Germinal center (tissue), 1 donor: ENCODE measurements at places on chromosomes 12 and 14.

DNA sequence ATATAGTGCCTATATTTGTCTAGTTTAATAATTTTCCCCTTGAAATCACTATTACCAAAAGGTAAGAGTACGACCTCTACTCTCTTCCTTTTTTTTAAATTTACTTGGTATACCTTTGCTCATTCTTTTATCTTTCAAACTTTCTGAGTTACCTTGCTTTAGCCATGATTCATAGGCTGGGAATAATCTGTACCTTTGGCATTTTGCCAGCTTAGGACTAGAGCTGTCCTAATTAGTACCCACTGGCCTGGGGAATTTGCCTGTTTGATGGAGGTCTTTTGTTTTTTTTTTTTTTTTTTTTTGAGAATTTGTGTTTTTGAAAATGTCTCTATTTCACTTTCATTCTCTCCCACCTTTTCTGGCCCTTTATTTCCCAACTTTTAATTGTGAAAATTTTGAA, 8.7 kb upstream of the SLC4A8 start:
- DNase-seq = no peak

- DNase-seq = peak; percentile 53
Measured at GRCh38 chr12:113424915-113425823, 3.0 kb downstream of the SDSL start.

GRCh38 chr14:50714450-50715073, 46.5 kb upstream of the SAV1 start:
- DNase-seq = peak; percentile 53

GRCh38 chr14:77036484-77037214, 8.1 kb upstream of the IRF2BPL start:
- no peak for DNase-seq

GRCh38 chr12:100127766-100128511, 14.7 kb downstream of the BLTP3B start:
- no peak for DNase-seq

- no peak for DNase-seq
Measured at GRCh38 chr12:108418164-108418890, 79.2 kb upstream of the CMKLR1 start.

DNA sequence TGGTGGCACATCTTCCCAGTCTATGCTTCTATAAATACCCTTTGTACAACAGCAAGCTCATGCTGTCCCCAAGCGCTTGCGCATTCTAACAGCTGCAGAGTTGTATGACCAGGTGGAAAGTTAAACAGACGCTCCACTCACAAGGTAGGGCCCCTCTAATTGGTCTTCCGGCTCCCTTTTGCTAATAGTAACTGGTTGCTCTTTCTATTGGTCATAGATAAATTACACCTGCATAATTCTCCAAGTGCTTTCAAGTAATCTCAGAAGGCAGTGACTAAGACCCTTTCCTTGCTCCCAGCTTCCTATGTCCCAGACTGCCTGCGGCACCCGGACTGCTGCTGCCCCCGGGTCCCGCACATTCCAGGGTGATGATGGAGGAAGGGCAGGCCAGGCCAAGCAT, 6.1 kb upstream of the TSPAN9 start:
- DNase-seq = no peak

- DNase-seq = no peak
Measured at GRCh38 chr14:101973356-101973755, 9.0 kb downstream of the DYNC1H1 start.

DNA sequence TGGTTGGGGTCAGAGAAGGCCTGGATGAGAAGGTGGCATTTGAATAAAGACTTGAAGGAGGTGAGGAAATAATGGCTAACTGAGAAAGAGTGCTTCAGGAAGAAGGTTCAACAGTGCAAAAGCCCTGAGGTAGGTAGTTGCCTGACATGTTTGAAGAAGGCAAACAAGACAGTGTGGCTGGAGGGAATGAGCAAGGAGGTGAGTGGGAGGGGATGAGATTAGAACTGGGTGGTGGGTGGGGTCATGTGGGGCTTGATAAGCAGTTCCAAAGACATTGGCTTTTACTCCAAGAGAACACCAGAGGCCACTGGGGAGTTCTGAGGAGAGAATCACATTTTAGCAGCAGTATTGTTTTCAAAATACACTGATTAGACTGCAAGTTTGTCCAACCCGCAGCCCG, 50.5 kb downstream of the HSPB8 start:
- DNase-seq = no peak

GRCh38 chr12:124557518-124558223, 9.7 kb downstream of the NCOR2 start:
- no peak for DNase-seq

- no peak for DNase-seq
Measured at GRCh38 chr12:84315926-84316325, 596.7 kb downstream of the SLC6A15 start.

DNA sequence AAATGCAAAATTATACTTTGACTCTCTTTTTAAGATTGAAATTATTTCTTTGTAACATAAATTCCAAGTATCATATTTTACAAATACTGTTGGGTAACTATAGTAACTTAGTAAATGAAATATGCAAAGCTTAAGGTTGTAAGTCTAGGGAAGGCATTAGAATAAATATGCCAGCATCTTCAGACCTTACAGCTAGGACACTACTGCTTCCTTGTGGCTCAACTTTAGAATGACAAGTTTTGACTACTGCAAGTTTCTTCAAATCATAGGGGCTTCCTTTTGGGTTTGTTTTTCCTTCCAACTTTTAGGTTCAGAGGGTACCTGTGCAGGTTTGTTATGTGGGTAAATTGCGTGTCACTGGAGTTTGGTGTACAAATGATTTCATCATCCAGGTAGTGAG, 17.7 kb upstream of the ANP32D start:
- peak; percentile 6 for DNase-seq

- DNase-seq = no peak
Measured at GRCh38 chr12:108515916-108516315, 839 bp downstream of the FICD start.

- no peak for DNase-seq
Measured at GRCh38 chr12:57258977-57259970, 8.3 kb upstream of the STAC3 start.

GRCh38 chr12:12266873-12267741, at the start of gene LRP6:
Gene LRP6 (minus strand): TSS chr12:12267044. CDS start chr12:12266735, 309 bp downstream.
- peak; percentile 83 for DNase-seq

DNA sequence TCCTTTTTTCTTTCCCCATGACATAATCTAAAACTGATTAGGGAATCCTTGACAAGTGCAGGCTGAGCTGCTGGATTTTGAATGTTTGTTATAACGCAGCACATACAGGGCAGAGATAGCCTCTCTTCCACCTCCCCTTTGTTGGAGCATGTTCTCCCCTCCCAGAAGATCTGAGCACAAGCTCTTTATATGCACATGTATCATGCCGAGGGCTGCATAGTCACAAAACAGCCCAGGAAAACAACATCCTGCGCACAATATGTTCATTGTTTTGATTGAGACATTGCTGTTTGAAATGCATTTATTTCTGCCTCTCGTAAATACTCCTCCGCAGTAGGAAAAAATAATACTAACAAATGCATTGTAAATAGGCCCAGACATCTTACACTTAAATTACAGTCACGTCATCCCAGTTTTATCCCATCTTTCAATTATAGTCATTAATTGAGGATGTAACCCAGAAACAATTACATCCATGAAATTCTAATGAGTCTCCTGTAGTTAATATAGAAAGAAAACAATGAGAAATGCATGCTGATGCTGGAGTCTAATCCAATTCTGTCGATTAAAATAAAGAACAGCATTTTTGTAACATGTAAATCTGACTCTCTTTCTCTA, 401.8 kb downstream of the BTG1 start:
- DNase-seq = no peak

DNA sequence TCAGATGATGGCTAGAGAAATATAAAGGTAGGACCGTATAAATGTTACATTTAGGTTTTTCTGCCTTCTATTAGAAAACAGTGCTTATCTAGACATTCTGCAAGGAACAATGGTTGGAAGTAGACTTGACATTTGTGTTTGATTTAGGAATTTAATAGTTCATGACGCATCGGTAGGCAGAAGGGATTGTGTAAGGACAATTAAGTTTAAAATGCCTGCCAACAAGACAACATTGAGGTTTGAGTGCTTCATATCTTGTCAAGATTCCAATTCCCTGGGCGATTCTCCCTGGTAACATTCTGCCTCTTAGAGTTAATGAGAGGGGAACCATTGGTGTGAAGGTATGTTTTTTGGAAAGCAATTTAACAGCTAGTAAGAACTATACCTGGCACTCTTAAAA, 186.8 kb upstream of the RBM19 start:
- no peak for DNase-seq

DNA sequence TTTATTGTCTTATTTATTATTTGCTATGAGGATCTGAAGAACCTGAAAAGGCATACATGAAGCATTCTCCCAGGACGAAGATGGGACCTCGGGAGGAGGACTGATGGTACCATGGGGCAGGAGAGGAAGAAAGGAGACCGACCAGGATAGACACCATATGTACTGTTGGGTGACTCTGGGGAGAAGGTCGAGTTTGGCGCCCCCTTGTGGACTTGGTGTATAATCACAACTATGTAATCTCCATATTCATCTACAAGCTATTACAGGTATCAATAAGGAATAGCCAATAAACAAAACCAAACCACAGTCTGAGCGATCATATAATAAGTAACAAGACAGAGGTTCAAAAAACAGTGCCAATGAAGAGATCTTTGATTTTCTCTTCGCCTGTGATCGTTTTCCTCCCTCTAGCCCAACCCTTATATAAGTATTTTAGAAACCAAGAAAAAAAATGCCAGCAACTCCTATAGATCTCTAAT, 139.1 kb downstream of the SPTSSA start:
- peak; percentile 71 for DNase-seq

DNA sequence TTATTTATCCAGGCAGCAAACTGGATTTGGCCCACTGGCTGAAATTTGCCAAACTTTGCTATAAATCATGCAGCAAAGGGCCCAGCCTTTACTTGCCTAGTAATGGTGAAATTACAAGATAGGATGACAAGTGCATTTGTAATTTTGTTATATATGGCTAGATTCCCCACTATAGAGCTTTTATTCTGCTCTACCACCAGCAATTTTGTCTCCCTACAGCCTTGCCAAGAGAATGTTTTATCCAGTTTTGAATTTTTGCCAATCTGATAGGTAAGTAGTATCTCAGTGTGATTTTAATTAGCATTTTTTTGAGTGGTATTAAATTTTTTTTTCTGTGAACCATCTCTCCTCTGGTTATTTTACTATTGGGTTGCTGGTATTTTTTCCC, 161.6 kb downstream of the SLC41A2 start:
- DNase-seq = no peak

GRCh38 chr12:108803428-108804105, 53.8 kb downstream of the SSH1 start:
- peak; percentile 83 for DNase-seq

DNA sequence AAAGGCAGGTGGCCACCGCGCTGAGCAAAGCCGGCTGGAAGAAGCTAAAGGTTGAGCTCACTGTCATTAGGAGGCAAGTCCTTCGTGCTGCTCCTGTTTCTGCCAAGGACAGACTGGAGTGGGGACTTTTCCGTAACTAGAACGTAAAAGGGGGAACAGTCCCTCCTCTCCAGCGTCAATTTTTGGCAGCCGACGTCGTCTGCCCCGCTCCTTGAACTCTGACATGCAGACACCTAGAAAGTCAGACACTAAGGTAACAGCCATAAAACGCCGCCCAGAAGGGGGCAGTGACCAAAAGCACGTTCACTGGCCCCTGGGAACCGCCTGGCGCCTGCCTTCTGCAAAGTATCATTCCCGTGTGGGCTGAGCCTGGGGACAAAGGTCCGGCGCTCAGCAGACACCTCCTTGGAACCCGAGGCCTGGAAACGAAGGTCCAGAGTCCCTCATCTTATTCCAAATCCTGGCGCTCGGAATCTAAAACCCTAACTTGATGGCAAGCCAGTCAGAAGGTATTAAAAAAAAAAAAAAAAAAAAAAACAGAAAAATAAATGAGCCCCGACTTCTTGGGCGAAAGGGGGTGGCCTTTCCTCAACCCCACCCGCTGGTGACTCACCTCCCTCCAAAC, 1.1 kb upstream of the LRP1 start:
- peak; percentile 36 for DNase-seq

DNA sequence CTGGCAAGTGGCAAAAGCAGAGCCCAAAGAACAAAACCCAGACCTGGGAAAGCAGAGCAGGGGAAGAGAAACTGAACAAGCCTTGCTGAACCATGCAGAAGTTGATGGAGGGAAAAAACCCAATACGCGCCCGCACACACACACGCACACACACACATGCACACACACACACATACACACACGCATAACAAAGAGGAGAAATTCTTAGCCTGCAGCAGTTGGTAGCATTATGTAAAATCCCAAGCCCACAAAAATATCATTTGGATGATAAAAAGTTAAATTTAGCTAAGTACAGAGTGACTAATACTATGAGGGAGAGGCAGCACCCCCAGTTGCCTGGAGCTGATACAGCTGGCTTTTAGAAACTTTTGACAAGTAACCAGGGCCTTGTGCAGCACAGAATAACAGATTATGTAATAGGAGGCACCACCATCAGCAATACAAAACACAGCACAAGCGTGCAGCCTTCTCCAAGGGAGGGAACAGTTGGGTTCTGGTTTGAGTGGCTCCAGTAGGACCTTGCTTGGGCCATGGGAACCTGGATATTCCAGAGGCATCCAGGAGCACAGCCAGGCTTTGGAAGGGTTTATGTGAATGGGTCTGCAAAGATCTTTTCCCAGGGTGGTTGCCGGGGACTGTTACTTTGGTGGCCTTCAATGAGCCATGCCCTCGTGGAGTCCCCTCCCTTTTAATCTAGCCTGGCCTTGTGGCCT, 35.3 kb downstream of the PITPNM2 start:
- no peak for DNase-seq

GRCh38 chr14:76727384-76727783, 33.9 kb upstream of the VASH1 start:
- DNase-seq = no peak

- DNase-seq = no peak
Measured at GRCh38 chr14:31080484-31080883, 54.3 kb upstream of the STRN3 start.

DNA sequence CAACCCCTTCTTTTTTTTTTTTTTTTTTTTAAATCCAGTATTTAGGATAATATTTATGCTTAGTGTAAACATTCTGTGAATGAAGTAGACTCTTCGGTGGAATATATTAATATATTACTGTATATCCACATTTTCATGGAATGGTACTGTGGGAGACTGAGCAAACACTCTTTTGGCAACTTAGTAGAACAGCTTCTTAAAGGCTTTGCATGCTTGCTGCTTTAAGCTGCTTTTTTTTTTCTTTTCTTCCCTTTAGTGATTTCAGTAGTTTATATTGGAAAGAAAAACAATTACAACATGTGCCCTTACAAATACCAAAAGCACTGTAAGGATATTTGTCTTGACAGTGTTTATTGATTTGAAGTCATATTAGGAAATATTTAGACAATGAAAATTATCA, 78.9 kb downstream of the AEBP2 start:
- no peak for DNase-seq
